ENCODE measurements at places on chromosomes 16 and 17.

DNA sequence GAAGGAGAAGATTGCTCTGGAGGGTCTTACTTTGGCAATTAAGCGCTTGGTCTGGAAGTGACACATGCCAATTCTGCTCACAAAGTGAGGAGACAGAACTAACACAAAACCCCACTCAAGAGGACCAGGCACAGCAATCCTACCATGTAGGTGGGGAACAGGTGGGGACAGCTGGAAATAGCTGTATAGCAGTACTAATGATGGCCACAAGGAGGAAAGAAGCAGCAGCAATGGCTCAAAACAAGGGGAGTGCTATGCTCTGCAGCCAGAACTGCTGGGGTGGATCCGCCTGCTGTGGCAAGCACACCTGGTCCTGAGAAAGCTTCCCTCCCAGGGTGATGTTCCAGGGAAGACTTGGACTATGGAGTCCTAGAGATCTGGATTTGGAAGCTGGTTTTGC lies 17.0 kb upstream of the TMEM132E start:
- no peak for DNase-seq

DNA sequence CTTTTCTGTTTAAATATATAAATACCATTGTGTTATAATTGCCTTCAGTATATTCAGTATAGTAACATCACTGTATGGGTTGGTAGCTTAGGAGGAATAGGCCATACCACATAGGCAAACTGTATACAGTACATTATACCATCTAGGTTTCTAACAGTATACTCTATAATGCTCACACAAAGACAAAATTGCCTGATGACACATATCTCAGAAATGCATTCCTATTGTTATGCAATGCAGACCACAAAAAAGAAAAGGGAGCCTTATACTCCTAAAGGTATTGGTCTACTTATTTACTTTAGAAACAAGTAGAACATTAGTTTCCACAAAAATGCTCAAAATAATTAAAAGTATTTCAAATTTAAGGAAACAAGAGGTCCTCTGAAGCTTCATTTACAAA lies 47.9 kb downstream of the SETD6 start:
- DNase-seq: no peak

DNA sequence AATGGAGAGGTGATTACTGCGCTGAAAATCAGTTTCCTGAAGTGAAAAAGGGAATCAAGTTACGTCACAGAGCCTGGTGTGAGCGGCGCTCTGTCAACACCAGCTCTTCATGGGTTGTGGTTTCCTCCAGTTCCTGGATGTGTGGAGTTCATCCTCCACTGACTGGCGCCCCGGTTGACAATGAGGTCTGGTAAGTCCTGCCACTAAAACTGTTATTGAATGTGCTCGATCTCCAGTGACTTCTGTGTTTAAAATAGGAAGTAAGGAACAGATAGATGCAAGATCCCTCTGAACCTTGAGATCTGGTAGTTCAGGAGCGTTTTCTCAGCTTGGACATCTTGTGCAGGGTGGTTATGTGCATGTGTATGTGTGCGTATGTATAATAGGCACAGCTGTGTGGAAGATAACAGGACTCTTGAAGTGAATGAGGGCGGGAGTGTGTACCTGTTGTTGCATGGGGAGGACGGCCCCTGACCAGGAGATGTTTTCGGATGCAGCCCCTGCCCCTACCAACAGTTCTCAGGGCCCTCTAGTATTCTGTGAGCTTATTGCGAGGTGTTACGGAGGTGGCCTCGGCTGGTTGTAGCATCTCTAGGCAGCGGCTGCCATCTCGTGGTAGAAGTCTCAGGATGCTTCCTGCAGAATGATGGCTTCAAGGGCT lies 22.0 kb upstream of the GOT2 start:
- DNase-seq: peak; percentile 71

- no peak for DNase-seq
Observed at GRCh38 chr16:14487579-14487978, 142.5 kb downstream of the PARN start.

DNA sequence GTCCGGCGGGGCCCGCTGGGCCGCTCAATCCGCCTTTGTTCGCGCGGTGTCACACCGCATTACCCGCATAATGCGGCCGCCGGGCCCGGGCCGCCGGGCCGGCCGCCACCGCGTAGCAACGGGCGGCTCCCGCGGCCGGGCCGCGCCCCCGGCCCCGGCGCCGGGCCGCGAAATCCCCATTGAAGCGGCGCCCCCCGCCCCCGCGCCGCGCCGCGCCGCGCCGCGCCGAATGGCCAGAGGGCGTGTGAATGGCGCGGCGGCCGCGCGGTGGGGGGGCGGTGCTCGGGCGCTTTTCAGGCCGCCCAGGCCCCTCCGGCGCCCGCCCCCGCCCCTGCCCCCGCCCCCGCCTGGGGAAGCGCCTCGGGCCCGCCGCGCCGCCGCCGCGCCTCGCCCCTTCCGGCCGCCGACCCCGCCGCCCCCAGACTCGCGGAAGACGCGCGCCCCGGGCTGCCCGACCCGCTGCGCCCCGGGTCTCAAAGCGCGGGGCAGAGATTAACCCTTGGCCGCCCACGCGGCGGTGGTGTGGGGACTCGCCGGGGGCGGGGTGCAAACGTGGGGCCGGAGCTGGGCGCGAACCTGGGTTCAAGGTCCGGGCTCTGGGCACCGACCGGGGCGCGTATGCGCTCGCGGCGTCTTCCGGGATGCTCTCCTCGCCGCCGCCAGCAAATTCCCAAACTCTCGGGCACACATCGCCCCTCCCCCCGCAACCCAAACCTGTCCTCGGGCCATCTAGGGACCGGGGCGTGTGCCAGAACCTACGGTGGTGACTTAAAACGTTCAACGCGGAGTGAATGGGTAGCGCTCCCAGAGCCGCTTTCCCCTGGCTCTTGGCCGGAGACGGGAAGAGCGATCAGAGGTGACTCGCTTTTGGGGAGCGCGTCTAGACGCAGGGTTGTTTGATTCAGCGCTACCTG lies 46.7 kb downstream of the WNT3 start:
- DNase-seq: no peak

GRCh38 chr17:73603971-73604370 lies 40.3 kb downstream of the SDK2 start:
- DNase-seq: no peak

DNA sequence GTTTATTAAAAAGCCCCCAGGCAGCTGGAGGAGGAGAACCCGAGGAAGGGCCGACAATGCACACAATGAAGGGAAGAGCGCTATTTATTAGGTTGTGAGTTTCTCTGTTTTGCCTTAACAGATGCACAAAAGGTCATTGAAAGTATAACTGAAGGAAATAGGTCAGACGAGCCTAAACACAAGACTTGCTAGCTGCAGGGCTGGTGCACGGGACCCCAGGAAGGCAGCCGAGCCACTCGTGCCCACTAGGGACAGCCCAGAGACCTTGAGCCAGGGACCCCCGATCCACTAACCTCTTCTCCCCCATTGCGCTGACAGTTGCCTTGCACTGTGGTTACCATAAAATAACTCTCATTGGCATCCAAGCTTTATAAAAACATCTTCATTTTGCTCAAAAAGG lies 11.3 kb downstream of the LITAFD start:
- DNase-seq: no peak

DNA sequence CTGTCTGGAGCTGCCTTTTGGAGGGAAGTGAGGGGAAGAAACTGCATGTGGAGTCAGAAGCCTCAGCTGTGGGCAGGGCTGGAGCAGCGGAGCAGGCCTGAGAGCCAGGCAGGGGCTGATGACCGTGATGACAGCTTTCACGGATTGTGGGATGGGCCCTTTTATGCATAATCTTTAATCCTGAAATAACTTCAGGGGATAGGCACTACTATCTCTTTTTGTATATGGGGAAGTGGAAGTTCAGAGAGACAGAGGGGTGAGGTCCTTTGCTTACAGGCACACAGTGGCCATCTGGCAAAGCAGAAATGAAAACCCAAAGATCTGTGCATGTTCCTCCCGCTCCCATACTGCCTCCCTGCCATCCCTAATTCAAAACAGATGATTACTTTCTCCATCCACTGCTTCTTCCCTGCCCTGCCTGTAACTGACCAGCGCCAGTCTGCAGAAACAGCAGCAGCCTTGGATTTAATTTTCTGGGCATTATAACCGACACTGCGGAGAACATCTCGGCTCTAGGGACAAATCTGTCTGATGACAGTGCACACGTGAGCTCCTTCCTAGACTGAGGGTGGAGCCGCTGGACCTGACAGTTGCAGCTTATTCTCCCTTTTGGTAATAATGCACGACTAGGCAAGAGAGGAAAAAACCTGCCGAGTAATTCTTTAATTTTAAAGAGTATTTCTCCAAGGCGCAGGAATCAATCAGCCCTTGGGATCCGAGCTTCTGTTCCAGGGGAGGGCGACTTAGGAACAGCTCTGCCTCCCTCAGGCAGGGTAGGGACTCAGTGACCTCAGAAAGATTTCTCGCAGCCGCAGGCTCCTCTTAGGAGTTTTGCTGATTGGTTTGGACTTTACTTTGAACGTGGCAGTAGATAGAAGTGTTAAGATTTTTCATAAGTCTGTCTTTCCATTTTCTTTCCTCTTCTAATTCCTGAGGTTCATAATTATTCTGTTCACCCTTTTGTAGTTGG lies 95.4 kb downstream of the UTP18 start:
- DNase-seq: no peak

- peak; percentile 34 for DNase-seq
Observed at GRCh38 chr17:74280093-74280513, 6.1 kb downstream of the DNAI2 start.

GRCh38 chr17:57517273-57517631 lies 227.8 kb downstream of the CCDC182 start:
- no peak for DNase-seq

DNA sequence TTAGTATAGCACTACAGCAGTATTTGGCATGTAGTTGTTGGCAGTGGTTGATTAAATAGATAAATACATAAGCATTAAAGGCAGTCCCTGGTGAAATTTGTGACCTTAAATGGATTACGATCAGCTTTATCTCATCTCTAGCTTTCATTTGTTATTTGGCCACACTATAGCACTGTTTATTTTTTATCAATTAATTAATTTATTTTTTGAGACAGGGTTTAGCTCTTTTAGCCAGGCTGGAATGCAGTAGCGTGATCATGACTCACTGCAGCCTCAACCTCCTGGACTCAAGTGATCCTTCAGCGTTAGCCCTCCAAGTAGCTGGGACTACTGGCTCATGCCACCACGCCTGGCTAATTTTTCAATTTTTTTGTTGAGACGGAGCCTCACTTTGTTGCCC lies 18.7 kb upstream of the ARHGAP17 start:
- no peak for DNase-seq

DNA sequence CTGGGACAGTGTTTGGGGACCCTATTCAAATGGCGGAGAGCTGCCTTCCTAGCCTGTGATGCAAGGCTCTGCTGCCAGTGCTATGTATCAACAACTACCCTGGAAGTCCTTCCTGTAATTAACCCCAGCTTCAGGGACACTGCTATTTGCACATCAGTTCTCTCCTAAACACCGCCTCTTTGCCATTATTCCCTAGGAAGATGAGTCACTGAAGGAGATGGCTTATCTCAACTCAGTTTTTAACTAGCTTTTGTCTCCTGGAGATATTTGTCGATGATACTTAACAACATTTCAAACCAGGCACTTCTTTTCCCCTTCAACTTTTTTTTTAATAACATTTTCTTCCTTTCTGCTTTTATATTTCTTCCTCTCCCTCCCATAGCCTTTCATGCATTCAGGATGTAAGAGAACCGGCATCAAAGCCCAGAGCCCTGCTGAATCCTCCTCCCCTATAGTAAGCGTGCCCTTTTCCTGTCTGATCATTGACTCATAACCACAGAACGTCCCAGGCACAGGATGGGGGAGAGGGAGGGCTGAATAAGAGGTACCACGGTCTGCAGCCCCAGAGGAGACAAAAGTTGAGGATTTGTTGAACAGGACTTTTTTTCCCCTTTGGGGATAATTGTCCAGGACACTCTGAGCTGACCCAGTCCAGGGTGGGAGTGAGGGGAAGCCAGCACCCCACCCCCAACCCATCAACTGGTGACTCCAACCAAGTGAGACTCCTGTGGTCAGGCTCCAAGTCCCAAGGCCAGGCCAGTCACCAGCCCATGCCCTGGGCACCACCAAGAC lies 387.8 kb upstream of the SALL1 start:
- no peak for DNase-seq

- no peak for DNase-seq
Observed at GRCh38 chr17:50527949-50528474, 4.5 kb upstream of the EPN3 start.

- DNase-seq: no peak
Observed at GRCh38 chr16:11737713-11738112, 4.9 kb downstream of the TXNDC11 start.

- DNase-seq: no peak
Observed at GRCh38 chr16:51245658-51245995, 94.6 kb upstream of the SALL1 start.

GRCh38 chr16:48609652-48610029 lies 339 bp downstream of the N4BP1 start:
- no peak for DNase-seq

GRCh38 chr17:48526608-48527546 lies 3.9 kb downstream of the HOXB1 start:
- DNase-seq: no peak

GRCh38 chr17:30188211-30188939 lies 47.1 kb downstream of the SLC6A4 start:
- no peak for DNase-seq

DNA sequence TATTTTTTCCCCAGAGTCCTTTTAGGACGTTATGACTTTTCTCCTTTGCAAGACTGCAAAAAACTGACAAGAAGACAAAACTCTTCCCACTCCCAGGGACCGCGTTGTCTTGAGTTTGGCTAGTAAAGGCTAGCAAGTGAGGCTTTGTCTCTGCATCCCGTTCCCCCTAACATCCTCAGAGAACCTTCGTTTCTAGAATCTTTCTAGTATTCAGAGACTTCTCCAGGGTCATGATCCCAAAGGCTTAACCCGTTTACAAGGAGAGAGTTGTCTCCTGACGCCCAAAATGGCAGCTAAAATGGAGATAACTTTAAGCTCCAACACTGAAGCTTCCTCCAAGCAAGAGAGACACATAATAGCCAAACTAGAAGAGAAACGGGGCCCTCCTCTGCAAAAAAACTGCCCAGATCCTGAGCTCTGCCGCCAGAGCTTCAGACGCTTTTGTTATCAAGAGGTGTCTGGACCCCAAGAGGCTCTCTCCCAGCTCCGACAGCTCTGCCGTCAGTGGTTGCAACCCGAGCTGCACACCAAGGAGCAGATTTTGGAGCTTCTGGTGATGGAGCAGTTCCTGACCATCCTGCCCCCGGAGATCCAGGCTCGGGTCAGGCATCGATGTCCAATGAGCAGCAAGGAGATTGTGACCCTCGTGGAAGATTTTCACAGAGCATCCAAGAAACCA lies 843 bp downstream of the ZNF174 start:
- no peak for DNase-seq

- no peak for DNase-seq
Observed at GRCh38 chr16:30637944-30638343, 12.8 kb upstream of the PRR14 start.

DNA sequence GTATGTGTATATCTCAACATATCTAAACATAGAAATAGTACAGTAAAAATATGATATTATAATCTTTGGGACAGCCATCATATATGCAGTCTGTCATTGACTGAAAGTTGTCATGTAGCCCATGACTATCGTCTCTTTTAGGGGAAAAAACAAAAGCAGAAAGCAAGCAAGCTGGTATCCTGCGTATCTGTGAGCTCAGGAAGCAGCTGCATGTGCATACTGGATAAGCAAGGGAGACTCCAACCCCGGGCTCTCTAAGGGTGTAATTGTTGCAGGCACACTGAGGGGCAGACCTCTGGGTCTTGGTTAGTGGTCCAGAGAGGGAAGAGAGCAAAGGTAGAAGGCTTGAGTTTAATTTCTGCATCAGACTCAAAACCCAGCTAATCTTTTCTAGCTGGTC lies 581.1 kb downstream of the MAF start:
- no peak for DNase-seq

Data from stimulated activated CD4-positive, alpha-beta T cell treated with anti-CD3 and anti-CD28 coated beads, Interleukin-2, amount 100 ng/mL, for 48 hours (primary cell).